ENCODE measurements at places on chromosomes 11 and 22. TPM values are rescaled to one million over a fixed set of nuclear protein-coding genes. Genes with fewer than 3 reads are reported as not detected.

DNA sequence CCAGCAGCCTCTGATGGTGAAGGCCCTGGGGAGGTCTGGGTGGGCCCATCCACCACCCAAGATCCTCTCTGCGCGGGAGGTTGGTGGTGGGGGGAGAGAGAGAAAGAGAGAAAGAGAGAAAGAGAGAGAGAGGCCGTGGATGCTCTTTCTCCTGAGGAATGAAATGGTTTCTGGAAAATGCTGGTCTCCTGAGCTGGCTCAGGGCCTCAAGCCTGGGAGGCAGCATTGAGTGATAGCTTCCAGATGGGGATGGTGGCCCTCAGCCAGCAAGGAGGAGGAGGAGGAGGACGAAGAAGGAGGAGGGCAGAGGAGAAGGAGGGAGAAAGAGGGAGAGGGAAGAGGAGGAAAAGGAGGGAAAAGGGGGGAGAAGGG lies 4.6 kb downstream of the TSPAN32 start:
- H3K4me3 ChIP-seq, result no peak overlapping the region
- H3K36me3 ChIP-seq, result no peaks in the 10 kb centered on the region
- H3K4me1 ChIP-seq, result peaks cover 10% of the 10 kb centered on the region
- no peak for DNase-seq
- no peaks in the 10 kb centered on the region for H3K27me3 ChIP-seq

GRCh38 chr22:35840302-35840739 lies 122.6 kb downstream of the APOL5 start:
- peaks cover 31% of the 10 kb centered on the region for H3K4me1 ChIP-seq
- H3K27me3 ChIP-seq, result no peaks in the 10 kb centered on the region
- peak; percentile 80 for DNase-seq
- peak overlapping the region; percentile 32 for H3K27ac ChIP-seq

DNA sequence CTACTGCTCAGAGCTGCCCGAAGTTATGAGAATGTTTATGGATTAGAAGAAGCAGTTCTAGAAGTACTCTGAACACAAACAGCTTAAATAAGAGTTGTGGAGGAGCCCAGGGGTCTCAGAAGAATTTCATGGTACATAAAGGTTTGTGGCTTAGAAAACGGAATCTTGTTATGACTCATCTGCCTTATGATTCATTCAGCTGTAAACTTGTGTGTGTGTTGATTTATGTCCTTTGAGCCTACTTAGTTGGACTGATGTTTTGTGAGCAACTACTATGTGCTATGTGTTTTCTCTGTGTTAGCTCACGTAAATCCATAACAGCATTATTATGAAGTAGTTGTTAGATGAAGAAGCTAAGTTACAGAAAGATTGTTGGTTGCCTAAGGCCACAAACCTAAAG lies 203.7 kb downstream of the PGR start:
- H3K4me3 ChIP-seq, result no peak overlapping the region
- no peak for DNase-seq
- H3K27ac ChIP-seq, result no peak overlapping the region
- H3K4me1 ChIP-seq, result no peaks in the 10 kb centered on the region
- H3K36me3 ChIP-seq, result no peaks in the 10 kb centered on the region

DNA sequence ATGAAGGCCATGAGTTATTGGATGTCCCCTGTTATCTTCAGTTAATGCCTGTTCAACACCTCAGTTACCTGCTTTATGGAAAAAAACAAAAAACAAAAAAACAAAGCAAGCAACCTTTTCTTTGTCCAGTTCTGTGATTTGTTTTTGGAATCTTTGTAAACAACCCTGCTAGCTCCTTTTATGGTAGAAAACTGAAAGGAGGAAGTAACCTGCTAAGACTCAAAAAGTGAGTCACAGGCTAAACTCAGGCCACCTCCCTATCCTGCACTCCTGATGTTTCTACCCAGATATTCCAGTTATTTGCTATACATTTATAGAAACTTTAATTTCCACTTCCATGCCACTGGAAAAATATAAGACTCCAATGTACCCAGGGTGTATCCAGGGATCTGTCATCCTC lies 20.6 kb upstream of the TLCD5 start:
- H3K27ac ChIP-seq, result peak overlapping the region; percentile 5
- H3K4me1 ChIP-seq, result no peaks in the 10 kb centered on the region
- H3K4me3 ChIP-seq, result no peak overlapping the region
- DNase-seq, result no peak

GRCh38 chr22:38788021-38788816 lies 5.7 kb downstream of the DNAL4 start:
- no peaks in the 10 kb centered on the region for H3K36me3 ChIP-seq
- no peaks in the 10 kb centered on the region for H3K27me3 ChIP-seq
- no peak overlapping the region for H3K4me3 ChIP-seq

DNA sequence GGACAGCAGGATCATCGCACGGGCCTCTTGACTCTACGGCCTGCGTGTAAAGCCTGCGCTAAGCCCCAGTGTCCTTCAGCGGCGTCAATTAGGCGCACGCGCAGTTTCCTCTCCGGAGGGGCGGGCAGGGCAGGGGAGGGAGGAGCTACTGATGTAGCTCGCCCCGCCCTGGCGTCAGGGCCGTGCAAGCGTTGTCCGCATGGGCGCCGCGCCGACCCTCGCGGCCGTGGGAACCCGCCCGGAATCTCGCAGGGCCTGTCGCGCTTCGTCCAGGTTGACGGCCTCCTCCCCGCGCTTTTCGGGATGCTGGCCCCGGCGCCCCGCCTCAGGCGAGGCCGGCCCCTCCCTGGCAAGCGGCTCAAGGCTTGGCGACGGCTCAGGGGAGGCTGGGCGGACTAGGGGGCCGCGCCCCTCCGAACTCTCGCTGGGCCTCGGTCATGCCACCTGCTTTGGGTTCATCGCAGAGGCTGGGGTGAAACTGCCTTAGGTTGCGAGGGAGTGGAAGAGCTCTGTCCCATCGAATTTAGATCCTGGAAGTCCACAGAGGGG lies 61.1 kb downstream of the ST3GAL4 start:
- H3K36me3 ChIP-seq, result no peaks in the 10 kb centered on the region
- peaks cover 12% of the 10 kb centered on the region for H3K4me1 ChIP-seq
- H3K27ac ChIP-seq, result peak overlapping the region; percentile 17
- peak; percentile 82 for DNase-seq

- H3K4me3 ChIP-seq, result no peak overlapping the region
- H3K27me3 ChIP-seq, result no peaks in the 10 kb centered on the region
- H3K4me1 ChIP-seq, result no peaks in the 10 kb centered on the region
- no peak overlapping the region for H3K27ac ChIP-seq
- DNase-seq, result no peak
These were observed 333.5 kb downstream of the BUD13 start for GRCh38 chr11:116439361-116439677.

DNA sequence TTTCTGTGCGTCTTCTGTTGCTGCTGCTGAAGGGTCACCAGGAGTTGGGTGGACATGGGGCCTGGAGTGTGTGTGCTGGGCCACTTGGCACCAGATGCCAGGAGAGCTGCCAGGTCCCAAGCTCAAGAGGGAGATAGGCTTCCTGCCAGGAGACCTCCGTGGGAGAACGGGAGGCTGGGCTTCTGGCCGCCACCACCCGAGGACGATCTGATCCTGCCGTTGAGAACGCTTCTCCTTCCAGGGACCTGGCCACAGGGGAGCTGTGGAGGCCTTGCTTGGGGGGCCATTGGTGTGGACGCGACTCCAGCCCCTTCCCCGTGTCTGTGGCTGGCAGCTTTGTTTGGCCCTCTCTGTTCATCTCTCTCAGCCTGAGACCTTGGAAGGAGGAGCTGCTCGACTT lies 2.4 kb downstream of the BRSK2 start:
- DNase-seq, result peak; percentile 82
- no peaks in the 10 kb centered on the region for H3K27me3 ChIP-seq
- H3K4me1 ChIP-seq, result peaks cover 5% of the 10 kb centered on the region
- peak overlapping the region; percentile 74 for H3K27ac ChIP-seq

GRCh38 chr11:117470576-117470975 lies 142.9 kb downstream of the CEP164 start:
- no peaks in the 10 kb centered on the region for H3K36me3 ChIP-seq
- no peaks in the 10 kb centered on the region for H3K4me1 ChIP-seq
- H3K27ac ChIP-seq, result no peak overlapping the region
- H3K4me3 ChIP-seq, result no peak overlapping the region
- H3K27me3 ChIP-seq, result no peaks in the 10 kb centered on the region
- DNase-seq, result no peak

Gene GPHA2
- 13.3 TPM for total RNA-seq

Gene PLA2G3
- not detected for total RNA-seq

Gene SORL1
- 25.8 TPM for total RNA-seq

Gene GLB1L3
- not detected for total RNA-seq

Gene SMTNL1
- total RNA-seq, result not detected

Gene ACTN3
- total RNA-seq, result not detected

Gene FOLR3
- total RNA-seq, result not detected
